Omental fat pad (tissue), 4 donors: ENCODE measurements at places on chromosomes 13 and 19. TPM values are rescaled to one million over a fixed set of nuclear protein-coding genes. Genes with fewer than 3 reads are reported as not detected.

DNA sequence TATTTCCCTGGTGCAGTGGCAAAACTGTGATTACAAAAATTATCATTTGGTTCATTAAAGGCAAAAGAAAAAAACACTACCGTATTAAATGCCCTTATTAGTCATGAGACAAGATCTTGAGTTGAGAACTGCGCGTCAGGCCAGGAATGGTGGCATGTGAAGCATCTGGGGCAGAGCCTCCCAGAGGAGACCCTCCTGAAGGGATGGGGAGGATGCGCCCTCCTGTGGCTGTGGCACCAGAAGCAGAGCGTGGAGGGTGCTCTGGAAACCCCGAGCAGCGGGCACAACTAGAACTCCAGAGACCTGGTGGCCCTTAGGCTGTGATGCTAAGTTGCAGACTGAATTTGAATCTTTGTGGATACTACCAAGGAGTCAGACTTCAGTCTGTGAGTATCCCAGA lies 11.5 kb downstream of the CUL4A start:
- DNase-seq = no peak

DNA sequence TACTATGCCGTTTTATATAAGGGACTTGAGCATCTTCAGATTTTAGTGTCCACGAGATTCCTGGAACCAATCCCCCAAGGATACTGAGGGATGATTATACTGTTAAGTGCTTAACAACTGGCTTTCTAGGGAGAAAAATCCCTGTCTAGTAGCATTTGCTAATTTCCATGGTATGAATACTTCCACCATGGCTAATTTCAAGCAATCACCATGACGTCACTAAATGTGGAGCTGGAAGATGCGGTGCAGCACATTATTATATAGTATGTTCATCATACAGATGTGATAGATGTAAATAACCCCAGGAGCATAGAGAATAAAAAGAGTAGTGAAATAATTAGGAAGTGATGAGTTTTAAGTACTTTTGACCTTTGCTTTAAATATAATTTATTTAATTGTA lies 72.7 kb downstream of the SIAH3 start:
- DNase-seq = no peak

DNA sequence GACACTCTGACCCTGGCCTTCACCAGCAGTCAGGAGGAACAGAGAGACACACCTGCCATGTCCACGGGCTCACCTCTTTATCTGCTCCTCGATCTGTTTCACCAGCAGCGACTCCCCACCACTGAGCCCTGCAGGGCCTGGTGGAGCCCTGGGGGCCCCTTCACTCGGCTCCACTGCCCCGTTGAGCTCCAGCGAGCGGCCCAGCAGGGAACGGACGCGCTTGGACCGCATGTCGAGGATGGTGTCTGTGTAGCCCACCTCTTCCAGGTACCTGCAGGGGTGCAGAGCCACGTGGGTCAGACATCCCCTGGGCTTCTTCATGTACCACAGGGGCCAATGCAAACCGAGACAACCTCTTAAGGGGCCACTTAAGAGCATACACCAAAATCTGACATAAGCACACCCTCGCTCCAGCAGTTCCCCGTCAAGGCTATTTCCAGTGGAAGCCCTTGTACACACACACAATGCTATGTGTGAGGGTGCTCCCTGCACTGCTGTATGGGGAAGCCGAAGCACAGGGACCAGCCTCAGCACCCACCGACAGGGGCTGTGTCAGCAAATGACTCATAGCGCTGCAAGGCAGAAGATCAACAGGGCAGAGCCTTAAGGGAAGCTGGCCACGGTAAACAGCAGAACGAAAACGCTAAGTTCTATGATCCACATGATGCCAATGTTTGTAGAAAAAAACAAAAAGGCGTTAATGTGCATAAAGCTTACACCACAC lies 12.7 kb upstream of the FKRP start:
- DNase-seq = no peak

Gene ATP8A2
- total RNA-seq = 0.16 TPM
